ENCODE measurements at places on chromosomes 2 and 18. TPM values are rescaled to one million over a fixed set of nuclear protein-coding genes. Genes with fewer than 3 reads are reported as not detected.

Gene BMP10
- total RNA-seq, result not detected

Gene FMNL2
- 53.6 TPM for total RNA-seq

Gene CYP1B1
- 0.79 TPM for total RNA-seq

Gene CKAP2L
- 21.8 TPM for total RNA-seq

Gene KLHL14
- total RNA-seq, result not detected

Gene UGT1A10
- not detected for total RNA-seq

Gene CROCC2
- total RNA-seq, result not detected

Data from thoracic aorta endothelial cell (primary cell).